AG04449 (cell line): ENCODE measurements at places on chromosomes 2 and 18.

GRCh38 chr2:173161040-173161439, 85.4 kb downstream of the MAP3K20 start:
- no peak for DNase-seq

GRCh38 chr18:36558234-36558633, 260.7 kb downstream of the FHOD3 start:
- DNase-seq = no peak

- no peak for DNase-seq
Measured at GRCh38 chr18:35075132-35075531, 33.9 kb downstream of the MAPRE2 start.

GRCh38 chr2:191740016-191740419, 62.1 kb downstream of the NABP1 start:
- no peak for DNase-seq

DNA sequence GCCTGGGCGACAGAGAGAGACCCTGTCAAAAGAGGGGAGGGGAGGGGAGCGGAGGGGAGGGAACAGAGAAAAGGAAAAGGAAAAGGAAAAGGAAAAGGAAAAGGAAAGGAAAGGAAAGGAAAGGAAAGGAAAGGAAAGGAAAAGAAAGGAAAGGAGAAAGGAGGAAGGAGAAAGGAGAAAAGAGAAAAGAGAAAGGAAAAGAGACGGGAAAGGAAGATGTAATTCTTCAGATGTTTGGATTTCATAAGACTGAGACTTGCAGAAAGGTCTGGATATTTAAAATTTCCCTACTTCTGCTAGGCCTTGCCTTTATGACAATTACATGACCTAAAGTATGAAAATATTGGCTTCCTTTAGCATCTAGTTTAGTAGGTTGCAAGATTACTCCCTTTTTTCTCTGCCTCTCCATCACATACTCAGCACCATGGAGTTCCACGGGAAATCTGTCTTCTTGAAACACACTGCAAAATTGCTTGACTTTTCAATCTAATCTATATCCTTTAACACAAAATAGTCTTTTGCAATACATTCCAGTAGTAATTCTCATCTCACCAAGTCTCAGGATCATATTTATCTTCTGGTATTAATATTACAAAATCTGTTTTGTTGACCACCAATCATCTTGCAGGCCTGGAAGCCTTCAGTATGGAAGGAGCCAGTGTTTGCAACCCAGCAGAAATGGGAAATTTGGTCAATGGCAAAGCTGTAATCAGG, 383.5 kb downstream of the ZEB2 start:
- DNase-seq = no peak

DNA sequence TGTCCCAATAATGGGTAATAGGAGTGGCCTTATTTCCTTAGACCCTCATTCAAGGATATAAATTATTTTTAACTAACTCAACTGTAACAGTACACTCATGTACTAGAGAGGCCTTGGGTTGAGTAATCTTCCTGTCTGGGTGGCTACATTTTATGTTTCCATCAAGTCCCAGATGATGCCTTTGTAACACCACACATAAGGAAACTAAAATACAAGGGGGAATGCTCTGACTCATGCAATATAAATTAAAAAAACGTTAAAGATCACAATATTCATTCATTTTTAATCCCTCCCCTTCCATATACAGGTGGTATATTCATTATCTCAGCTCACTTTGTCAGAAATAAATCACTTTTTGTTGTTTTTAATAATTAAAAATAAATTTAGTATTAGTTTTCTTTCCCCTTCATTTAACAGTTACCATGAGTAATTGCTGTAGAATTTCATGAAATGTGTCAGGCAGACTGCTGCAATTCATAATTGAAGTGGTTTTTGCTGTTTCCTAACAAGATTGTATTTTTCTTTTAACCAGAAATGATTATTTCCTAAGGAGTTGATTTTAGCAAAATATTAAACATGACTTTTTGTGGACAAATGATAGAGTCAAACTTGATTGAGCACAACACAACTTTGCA, 1403.6 kb downstream of the SUCLG1 start:
- peak; percentile 75 for DNase-seq

DNA sequence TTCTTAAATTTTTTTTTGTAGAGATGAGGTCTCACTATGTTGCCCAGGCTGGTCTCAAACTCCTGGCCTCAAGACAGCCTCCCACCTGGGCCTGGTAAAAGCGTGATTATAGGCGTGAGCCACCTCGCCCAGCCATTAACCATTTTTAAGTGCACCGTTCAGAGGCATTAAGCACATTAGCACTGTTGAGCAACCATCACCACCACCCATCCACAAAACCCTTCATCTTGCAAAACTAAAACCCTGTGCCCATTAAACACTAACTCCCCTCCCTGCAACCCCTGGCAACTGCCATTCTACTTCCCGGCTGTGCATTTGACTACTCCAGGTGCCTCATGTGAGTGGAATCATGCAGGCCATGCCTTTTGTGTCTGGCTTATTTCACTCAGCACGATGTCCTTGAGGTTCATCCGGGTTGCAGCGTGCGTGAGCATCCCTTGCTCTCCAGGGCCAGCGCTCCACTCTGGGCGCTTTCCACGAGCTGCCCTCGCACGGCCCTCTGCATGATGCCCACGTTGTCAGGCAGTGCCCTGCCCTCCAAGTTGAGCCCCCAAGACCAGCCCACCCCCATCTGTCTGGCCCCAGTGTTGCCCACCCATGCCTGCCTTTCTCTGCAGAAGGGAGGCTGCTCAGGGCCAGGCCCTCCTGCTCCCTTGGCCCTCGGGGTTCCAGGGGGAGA, 63.0 kb upstream of the GLI2 start:
- DNase-seq = no peak

- peak; percentile 62 for DNase-seq
Measured at GRCh38 chr18:8730080-8730827, 24.9 kb downstream of the MTCL1 start.

DNA sequence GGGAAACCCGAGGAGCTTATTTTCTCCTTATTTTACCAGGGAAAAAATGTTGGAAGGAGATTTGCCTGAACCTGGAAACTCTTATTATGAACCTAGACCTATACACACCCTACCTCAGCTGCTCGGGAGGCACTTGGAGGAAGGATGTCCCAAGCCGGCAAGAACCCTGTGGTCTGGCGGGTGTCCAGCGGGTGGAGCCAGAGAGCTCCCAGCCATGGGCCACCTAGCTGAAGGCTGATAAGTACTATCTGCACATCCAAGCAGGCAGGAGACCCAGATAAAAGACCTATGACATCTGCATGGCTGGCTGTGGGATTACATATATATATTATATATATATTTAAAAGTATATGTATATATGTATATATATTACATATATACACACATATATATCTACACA, 1.1 kb upstream of the SLC14A1 start:
- DNase-seq = no peak

- DNase-seq = no peak
Measured at GRCh38 chr2:233256048-233256447, 4.6 kb downstream of the ATG16L1 start.
